ENCODE measurements at places on chromosomes 4 and X.

DNA sequence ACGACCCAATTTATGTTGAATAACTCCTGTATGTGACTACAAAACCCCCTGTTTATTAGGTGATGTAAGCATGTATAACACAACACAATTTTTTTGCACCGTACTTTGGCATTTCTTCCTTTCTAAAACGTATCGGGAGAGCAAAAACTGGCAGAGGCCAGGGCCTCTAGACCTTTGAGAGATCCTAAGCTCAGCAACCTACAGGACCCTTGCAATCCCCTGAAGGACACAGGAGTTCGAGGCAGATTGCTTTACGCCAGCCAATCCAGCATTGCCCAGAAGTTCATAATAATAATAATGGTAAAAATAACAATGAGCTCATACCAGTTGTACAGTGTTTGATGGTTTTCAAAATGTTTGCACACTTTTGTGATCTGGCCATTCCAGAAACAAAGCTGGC lies 7.7 kb downstream of the NKX3-2 start:
- DNase-seq, result no peak

GRCh38 chr4:177109769-177110168 lies 199.9 kb upstream of the NEIL3 start:
- DNase-seq, result no peak

DNA sequence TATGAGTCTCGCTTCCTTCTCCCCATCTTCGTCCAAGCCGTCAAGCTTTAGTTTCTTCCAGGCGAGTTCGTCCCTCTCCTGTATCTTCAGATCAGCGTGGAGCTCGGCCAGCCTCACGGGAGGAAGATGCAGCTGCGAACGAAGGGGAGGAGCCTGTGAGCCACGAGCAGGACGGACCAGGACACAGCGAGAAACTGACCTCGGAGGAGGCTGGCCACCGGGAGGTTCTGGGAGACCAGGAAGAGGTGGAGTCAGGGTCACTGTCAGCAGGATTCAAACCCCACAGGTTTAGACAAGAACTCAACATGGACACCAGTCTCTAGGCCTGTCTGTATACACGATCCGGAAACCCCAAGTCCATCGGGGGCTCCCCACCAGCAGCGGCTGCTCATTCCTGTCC lies 7.3 kb downstream of the LRPAP1 start:
- no peak for DNase-seq

GRCh38 chr4:129218360-129218759 lies 122.4 kb downstream of the C4orf33 start:
- DNase-seq, result no peak

GRCh38 chr4:77415689-77416088 lies 189.9 kb upstream of the CXCL13 start:
- DNase-seq, result no peak

GRCh38 chr4:24070117-24070516 lies 180.3 kb upstream of the PPARGC1A start:
- no peak for DNase-seq

GRCh38 chrX:122910697-122911096 lies 273.4 kb upstream of the GRIA3 start:
- DNase-seq, result no peak
